ENCODE measurements at places on chromosomes 11 and 22.
A peak's percentile ranks its signal among the peaks of the same experiment; 100 is the strongest.

GRCh38 chr11:70104961-70105360 is 26.8 kb downstream of the ANO1 start:
- DNase-seq = no peak

DNA sequence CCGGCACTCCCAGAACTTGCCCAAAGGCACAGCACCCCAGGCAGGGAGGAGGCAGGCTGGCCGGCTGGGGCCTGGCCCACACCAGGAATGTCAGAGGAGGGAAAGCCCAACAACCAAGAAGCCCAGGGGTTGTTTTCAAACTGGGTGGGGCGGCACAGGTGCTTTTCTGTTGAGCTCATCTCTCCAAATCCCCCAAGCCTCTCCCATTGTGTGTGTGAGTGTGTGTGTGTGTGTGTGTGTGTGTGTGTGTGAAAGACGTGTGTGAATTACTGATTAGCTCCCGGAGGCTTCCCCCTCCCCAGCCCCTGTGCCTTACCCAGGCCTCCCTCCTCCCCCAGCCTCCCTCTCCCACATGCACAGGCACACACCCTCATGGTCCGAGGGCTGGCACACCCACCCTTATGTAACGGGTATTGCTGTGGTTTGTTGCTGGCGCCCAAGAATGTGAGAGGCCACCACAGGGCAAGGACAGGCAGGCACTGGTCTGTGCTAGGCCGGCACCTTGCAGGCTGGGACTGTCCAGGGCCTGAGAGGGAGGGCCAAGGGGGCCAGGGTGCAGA is 15.9 kb downstream of the TRIM29 start:
- peak; percentile 85 for DNase-seq

GRCh38 chr22:25122136-25122764 is 77.4 kb upstream of the CRYBB3 start:
- DNase-seq = no peak

GRCh38 chr11:42490506-42490905 is 821.3 kb upstream of the API5 start:
- DNase-seq = no peak

GRCh38 chr11:16787035-16787742 is 48.7 kb downstream of the C11orf58 start:
- DNase-seq = no peak

Measured in hematopoietic multipotent progenitor cell treated with erythropoietin and hydrocortisone succinate and interleukin-3 and kit ligand, for 4 days (in vitro differentiated cells).